HS-5 (cell line): ENCODE measurements at places on chromosomes 13 and 19.

DNA sequence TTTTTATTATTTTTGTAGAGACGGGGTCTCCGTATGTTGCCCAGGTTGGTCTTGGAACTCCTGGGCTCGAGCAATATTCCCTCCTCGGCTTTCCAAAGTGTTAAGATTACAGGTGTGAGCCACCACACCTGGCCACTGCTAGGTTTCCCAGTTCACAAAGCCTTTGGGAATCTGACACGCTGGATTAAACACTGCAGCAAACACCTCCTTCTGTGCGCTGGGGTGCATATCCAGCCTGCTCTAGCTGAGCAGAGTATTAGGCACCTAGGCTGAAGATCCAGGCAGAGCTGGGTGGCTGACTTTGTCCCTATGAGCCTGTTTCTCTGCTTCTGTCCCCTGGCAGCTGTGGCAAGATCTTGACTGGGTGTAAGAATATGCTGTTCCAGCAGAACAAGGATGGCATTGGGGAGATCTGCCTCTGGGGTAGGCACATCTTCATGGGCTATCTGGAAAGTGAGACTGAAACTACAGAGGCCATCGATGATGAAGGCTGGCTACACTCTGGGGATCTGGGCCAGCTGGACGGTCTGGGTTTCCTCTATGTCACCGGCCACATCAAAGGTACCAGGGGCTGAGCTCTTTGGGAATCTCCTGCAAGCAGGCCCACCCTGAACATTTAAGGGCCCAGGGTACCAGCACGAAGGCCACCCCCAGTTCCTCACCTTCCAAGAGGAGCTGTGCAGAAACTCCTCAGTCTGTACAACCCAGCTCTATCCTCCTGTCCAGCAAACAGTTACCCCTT lies 49.8 kb downstream of the ACSBG2 start:
- no peak for DNase-seq

GRCh38 chr13:45899406-45899805 lies 47.9 kb upstream of the SIAH3 start:
- DNase-seq = no peak

- no peak for DNase-seq
These were observed 46.8 kb upstream of the ZNF726 start for GRCh38 chr19:23867895-23868294.

- peak; percentile 94 for DNase-seq
These were observed 11.0 kb upstream of the CA11 start for GRCh38 chr19:48656840-48657474.

DNA sequence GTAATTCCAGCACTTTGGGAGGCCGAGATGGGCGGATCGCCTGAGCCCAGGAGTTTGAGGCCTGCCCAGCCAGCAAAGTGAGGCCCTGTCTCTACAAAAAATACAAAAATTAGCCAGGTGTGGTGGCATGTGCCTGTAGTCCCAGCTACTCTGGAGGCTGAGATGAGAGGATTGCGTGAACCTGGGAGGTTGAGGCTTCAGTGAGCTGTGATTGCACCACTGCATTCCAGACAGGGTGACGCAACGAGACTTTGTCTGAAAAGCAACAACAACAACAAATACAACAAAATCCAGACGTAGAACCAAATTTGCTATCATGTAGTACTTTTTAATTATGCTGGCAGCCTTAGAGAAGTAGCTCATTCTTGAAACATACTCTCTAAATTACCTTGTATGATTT lies 277.1 kb downstream of the KLF5 start:
- DNase-seq = no peak
